Hypothalamus (tissue), 51 donors: ENCODE measurements at places on chromosomes 7 and 10.

- no peak for DNase-seq
Measured at GRCh38 chr10:113997428-113997827, 46.2 kb upstream of the ADRB1 start.

- DNase-seq = no peak
Measured at GRCh38 chr7:141444961-141445360, 106.2 kb upstream of the AGK start.

DNA sequence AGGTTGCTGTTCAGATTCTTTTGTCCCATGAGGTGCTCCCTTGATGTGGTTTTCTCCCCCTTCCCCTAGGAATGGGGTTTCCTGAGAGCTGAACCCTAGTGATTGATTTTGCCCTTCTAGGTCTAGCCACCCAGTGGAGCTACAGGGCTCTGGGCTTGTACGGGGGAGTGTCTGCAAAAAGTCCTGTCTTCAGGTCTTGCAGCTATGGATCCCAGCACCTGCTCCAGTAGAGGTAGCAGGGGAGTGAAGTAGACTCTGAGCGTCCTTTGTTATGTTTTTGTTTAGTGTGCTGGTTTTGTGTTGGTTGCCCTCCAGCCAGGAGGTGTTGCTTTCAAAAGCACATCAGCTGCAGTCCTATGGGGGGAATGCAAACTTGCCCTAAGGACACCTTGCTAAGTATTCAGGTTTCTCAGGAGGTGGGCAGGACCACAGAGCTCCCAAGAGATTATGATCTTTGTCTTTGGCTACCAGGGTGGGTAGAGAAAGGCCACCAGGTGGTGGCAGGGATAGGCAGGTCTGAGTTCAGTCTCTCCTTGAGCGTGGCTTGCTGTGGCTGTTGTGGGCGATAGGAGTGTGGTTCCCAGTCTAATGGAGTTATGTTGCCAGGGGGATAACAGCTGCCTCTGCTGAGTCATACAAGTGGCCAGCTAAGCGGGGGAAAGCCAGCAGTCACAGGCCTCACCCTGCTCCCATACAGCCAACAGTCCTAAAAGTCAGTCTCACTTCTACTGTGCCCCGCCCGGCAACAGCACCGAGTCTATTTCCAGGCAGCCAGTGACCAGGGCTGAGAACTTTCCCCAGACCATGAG, 92.4 kb upstream of the JCAD start:
- no peak for DNase-seq

DNA sequence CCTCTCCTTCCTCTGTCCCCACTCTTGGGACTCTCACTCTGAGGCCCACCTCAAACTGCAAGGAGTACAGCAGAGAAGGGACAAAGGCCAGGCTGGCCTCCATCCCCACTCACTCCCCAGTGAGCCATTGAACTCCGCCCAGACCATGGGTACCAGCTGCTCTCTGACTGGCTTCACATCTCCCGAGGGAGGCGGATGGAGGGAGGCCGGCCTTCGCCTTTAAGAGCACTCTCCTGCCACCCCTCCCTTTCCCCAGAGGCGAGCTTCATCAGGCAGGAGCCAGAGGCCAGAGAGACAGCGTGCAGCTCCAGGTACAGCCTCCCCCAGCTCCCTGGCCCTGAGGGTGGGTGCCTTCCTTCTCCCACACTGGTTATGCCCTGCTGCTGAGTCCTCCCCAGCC, 1.8 kb upstream of the LDB3 start:
- DNase-seq = no peak

- DNase-seq = peak; percentile 27
Measured at GRCh38 chr7:105723572-105723971, 142.3 kb upstream of the EFCAB10 start.

- no peak for DNase-seq
Measured at GRCh38 chr10:127193125-127193524, 3.3 kb downstream of the INSYN2A start.

DNA sequence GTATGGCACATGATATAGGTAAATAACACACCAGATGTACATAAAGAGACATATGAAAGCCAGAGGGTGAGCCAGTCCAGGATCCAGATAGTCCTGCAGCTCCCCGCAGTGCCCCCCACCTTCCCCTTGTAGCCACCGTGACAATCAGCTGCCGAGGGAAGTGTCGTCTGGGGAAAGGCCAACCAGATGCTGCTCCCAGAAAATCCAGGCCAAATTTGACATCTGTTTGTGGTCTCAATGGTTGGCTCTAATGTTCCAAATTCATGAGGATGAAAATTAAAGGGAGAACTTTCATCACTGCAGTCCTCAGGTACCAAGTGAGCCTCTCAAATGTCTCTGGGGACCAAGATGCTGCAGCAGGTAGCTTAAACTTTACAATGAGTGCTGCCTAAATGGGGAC, 210.3 kb downstream of the PTEN start:
- no peak for DNase-seq

- no peak for DNase-seq
Measured at GRCh38 chr10:108783897-108784296, 1139.4 kb downstream of the XPNPEP1 start.
